GM20000 (cell line): ENCODE measurements at places on chromosomes 7 and 10.

DNA sequence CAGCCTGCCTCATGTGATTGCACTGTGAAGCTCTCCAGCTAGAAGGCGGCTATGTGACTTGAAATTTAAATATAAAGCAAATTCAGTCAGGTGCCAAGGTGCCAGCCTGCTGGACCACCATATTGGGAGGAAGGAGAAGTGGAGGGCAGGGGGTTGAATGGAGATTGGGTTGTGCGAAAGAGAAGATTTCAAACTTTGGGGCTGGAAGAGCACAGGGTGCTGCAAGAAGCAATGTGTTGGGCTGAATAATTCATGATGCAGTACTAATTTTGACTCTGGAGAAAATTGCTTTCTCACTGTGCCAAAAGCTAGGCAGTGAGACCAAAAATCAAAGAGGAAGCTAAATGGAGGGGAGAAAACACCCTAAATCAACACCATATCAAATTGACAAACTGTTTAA lies 335.3 kb downstream of the NRG3 start:
- no peak for DNase-seq

- no peak for DNase-seq
Observed at GRCh38 chr10:48241332-48241731, 33.2 kb downstream of the FRMPD2 start.

- no peak for DNase-seq
Observed at GRCh38 chr7:30936650-30937245, 25.1 kb downstream of the AQP1 start.

DNA sequence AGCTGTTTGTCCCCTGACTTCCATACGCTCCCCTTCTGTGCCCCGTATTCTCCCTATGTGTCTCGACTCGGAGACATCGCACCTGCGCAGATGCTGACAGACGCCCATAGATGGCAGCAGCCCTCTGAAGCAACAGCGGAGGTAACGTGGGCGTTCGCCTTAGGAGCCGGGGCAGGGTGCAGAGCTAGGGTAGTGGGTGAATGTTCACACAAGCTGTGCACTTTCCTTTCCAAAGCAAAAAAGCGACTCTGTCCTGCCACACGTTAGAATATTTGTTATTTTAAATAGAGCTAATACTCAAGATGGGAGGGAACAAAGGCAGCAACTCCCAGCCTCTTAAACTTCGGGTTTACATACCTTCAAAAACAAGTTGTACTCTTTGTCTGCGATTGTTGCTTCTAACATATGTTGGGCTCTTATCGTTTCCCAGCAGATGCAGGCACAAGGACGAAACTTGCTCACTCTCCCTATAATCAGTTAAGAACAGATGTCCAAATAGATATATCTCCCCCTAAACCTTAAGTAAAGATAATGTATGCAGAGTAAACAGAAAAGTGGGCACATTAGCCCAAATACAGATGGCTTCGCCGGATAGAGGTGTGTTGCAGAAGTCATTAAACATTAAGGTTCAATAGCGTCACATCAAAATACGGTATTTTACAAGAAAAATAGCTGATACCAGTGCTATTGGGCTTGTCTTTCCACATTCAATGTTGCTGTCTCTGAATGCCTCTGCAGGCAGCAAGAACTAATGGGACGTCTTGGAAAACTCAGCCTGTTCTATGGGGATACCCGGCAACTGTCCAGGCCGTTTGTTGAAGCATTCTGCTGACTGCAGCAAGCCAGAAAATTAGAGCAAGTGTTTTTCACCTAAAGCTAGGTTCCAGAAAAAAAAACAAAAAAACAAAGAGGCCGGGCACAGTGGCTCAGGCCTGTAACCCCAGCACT lies 340.3 kb upstream of the PRKCQ start:
- DNase-seq, result peak; percentile 76

- no peak for DNase-seq
Observed at GRCh38 chr10:65348637-65349036, 1577.2 kb upstream of the LRRTM3 start.

DNA sequence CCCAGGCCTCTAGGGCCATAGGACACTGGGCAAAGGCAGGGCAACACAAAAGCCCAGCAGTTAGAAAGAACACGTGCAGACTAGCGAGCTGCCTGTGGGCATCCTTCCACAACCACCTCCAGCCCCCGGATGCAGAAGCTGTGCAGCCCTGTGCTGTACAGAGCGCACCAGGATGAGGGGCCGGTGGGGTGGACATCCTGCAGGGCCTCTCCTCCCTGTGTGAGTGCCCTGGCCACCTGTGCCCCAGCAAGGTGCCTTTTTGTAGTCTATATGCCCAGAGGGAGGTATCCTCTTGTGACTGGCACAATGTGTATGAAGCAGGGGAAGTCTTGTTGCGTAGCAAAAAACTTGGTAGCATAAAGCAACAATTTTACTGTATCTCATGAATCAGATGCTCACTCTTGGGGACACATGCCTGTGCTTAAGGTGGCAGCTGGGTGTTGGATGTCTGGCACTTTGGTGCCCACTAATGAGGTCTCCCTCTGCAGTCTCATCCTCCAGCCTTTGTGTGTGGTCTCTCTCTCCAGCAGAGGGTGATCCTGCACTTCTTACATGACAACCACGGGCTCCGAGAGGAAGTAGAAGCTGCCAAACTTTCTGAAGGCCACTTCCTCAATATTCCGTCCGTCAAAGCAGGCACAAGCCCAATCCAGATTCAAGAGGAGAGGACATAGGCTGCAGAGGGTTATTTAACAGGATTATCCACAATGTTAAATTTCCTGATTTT lies 8.7 kb downstream of the NCAPG2 start:
- DNase-seq, result peak; percentile 48

GRCh38 chr10:123669886-123670285 lies 3.7 kb downstream of the GPR26 start:
- no peak for DNase-seq

GRCh38 chr7:101169838-101170551 lies 4.6 kb upstream of the VGF start:
- DNase-seq, result peak; percentile 85

DNA sequence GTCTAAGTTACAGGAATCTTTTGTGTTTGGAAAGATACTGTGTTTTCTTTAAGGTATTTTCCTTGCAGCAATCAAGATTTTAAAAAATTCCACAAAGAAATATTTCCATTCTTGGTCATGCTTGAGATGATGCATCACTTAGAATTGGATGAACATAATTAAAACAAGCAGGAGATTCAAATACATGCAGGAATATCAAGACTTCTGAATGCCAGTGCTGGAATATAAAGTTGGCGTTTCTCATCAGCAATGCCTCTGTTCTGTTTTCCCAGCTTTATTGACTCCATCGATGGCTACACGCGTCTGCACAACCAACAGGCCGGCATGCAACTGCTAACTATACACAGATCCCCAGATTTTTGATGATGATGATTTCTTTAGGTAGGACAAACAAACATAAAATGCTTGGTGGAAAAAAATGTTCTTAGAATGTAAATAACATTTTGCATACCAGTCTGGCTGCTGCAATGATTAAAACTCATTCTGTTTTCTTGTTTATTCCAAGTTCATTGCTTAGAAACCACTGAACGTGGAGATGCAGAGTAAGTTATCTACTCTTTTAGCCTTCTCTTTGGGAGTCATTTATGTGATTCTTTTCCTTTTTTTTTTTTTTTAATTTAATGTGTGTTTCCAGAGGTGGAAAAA lies 91.3 kb upstream of the FAM171A1 start:
- no peak for DNase-seq

- DNase-seq, result no peak
Observed at GRCh38 chr7:92244808-92245486, 767 bp downstream of the KRIT1 start.

DNA sequence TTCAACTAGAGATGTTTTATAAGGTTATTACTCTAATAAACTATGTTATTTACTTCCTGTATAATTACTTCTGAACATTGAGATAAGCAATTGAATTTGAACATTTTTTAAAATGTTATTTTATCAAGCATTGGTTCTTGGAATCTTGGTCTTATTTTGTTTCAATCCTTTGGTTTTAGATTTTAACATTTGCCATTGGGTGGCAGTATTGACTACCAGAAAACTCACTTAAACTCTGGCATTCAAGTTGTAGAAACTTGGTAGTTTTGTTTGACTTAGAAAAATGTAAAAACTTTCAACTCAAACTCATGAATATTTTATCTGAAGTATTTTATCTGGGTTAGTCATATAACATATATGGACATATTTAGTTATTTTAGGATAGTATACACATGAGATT lies 48.1 kb downstream of the ATRNL1 start:
- DNase-seq, result no peak

- no peak for DNase-seq
Observed at GRCh38 chr10:26622891-26623290, 74.6 kb upstream of the PDSS1 start.

- no peak for DNase-seq
Observed at GRCh38 chr7:81162234-81162633, 243.4 kb upstream of the SEMA3C start.

DNA sequence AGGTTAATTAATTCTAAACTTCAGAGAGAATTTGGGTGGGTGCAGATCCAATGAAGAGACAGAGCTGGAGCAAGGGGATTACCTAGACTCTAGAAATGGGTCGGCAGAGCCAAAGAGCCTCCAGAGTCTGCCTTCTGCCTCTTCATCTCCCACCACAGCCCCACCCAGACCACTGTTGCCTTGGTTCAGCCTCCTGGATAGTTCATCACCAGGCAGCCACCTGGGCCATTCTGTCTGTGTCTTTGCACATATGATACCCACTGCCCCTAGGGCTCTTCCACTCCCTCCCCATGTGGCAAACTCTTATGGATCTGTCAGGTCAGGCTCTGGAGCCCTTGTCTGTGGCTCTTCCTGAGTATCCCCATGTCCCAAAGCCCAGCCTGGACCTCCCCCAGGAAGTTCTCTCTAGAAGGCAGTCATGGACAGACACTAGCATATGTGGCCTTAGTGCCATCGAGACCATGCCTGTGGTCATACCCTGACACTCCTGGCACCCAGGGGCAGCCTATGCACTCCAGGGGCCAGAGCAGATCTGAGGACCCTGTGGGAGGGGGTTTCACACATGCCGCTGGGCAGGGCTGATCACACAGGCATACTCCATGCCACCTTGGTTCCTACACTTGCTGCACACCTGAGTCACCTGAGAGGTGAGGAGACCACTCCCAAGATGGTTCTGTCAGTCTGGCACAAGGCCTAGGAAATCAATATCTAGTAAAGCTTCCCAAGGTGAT lies 41.6 kb downstream of the FRMPD2 start:
- DNase-seq, result no peak

DNA sequence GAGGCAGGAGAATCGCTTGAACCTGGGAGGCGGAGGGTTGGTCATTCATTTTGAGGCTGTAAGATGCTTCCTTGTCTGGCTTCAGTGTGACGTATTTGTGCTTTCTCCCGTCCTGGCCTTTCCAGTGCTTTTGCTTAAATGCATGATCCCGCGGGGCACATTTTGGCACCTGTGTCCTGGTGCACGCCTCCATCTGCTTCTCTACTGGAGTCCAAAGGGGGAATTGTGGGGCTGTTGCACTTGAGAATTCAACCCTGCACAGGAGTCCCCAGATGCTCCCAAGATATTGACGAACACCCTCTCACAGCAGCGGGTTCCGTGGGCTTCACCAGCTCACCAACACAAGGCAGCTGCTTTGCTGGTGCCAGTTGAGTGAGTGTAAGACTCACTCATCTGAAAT lies 10.3 kb upstream of the LRRC27 start:
- DNase-seq, result no peak

- peak; percentile 51 for DNase-seq
Observed at GRCh38 chr7:31735991-31736982, 49.3 kb downstream of the PPP1R17 start.

DNA sequence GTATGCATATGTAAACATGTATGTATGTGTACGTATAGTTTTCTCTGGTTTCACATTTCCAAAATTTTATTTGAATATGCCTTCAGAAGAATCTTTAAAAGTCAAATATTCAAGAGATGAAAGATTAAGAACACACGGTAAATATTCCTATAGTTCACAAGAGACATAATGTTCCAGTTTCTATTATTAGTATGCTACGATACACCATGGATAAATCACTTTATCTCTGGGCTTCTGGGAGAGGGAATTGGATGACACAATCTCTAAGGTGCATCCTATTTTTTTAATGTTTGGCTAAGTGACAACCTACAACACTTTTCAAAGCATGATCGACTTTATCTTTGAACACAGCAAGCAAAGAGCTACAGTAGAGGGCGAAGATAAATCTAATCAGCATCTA lies 13.8 kb downstream of the TM9SF3 start:
- no peak for DNase-seq

- DNase-seq, result no peak
Observed at GRCh38 chr7:127290116-127290655, 37.4 kb upstream of the GRM8 start.

DNA sequence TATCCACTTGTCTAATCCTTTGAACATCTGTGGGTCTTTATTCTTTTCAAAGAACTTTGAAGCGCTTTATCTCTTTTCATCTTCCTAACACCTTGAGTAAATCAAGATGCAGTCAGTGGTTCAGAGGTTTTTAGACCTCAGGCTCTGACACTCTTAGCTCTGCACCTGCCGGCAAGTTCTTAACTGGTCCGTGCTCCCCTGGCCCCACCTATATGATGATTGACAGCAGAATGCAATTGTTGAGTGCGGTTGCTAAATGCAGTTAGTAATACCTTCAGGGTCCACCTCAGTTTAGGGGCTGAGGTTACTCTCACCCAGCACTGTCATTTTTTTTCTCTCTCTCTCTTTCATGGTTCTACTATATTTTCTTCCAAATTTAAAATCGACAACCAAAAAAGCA lies 854.2 kb upstream of the AUTS2 start:
- no peak for DNase-seq

DNA sequence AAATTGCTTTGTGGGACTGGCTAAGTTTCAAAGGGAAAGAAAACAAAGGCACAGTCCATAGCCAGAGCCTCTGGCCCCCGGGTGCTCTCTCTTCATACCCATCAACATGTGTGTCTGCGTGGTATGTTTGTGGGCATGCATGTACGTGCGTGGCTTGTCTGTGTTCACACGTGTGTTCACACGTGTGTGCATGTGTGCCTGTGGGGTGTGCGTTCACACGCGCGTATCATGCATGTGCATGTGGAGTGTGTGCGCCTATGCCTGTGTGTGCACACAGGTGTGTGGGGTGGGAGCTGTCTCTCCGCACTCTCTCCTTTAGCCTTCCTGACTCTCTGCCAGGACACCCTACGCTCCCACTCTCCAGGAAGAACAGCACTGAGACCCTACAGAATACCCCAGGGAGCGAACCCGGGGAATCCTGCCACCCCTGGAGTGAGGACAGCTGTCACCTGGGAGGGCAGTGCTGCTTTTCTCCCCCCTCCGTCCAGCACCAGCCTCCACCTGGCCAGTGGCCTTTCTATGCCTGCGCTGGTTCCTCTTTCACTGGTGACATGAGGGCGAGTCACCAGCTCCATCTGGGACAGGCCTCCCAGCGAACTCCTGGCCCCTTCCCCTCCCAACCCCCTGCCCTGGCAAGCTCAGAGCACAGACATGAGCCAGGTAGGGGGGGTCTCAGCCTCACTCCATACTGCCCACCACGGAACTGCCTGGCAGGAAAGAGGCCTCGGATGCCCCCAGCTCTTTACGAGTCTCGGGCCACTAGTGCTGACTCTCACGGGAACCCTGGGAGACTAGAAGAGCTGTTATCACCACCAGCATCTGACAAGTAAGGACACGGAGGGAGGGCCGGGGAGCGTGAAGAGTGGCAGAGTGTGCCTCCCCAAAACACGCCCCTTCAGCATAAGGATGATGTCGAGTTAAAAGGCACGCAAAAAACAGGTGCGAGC lies 16.5 kb downstream of the WDR86 start:
- DNase-seq, result no peak

- peak; percentile 40 for DNase-seq
Observed at GRCh38 chr10:110502072-110502845, 4.6 kb downstream of the DUSP5 start.
